ENCODE measurements at places on chromosomes 12 and 14. TPM values are rescaled to one million over a fixed set of nuclear protein-coding genes. Genes with fewer than 3 reads are reported as not detected.

Gene DCN
- total RNA-seq = not detected

Gene GPR84
- 2.4 TPM for total RNA-seq

Gene MMAB
- 23.3 TPM for total RNA-seq

Gene KRT7
- total RNA-seq = 53.6 TPM

Gene NPFF
- not detected for total RNA-seq

Gene CPNE8
- 3.3 TPM for total RNA-seq

Gene CRACR2A
- 48.5 TPM for total RNA-seq

Gene PMCH
- total RNA-seq = 2.7 TPM

Gene SLCO1C1
- not detected for total RNA-seq

Gene KCTD10
- 52.5 TPM for total RNA-seq

Gene TEX52
- not detected for total RNA-seq

Gene ASCL1
- total RNA-seq = not detected

Gene TDRD9
- not detected for total RNA-seq

All from T-helper 1 cell treated with Interleukin-12 subunit alpha and Interleukin-12 subunit beta and Interleukin-4 antibody, amounts not matched to agents 30 ng/mL and 1 ng/mL, for 36 hours (primary cell).